NCI-H524 (cell line): ENCODE measurements at places on chromosomes 7 and 10.

DNA sequence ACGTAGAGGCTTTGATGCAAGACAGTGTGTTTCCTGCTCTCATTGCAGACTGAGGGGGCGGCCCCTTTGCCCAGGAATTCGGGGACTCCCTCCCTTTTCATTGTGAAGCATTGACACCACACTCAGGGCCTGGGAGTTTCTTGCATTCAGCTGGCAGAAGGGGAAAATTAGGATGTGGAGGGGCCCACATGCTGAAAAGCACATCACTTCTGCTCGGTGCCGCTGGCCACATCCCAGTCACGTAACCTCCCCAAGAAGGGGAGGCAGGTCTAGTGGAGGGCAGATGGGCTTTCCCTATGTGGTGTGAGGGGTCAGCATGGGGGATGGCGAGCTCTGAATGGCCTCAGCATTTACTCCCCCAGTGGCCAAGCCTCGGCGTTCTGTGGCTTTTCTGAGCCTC is 47.9 kb downstream of the ADCY1 start:
- DNase-seq = no peak

DNA sequence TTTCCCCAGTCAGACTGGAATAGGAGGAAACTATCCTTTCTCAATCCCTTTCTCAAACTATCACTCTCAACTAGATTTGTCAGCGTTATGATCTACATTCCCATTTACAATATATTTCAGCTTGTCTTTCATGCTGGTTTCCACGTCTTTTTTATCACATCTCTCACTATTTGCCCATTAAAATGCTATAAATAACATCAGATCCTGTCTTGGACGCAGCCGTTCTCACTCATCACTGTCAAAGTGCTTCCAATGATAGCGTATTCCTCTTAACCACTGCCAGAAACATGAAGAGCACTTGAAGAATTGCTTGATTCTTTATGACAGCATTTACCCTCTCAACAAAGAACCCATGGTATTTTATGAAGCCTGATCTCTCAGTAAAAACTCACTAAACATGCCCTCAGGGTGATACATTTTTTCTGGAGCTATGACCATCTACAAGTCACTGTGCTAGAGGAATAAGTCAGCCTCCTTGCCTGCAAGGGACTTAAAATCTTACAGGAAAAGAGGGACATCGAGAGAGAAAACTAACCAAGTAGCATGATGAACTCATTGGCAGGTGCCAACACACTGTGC is 205.6 kb upstream of the PFKP start:
- no peak for DNase-seq

GRCh38 chr10:10039595-10039994 is 978.1 kb upstream of the CELF2 start:
- DNase-seq = no peak

DNA sequence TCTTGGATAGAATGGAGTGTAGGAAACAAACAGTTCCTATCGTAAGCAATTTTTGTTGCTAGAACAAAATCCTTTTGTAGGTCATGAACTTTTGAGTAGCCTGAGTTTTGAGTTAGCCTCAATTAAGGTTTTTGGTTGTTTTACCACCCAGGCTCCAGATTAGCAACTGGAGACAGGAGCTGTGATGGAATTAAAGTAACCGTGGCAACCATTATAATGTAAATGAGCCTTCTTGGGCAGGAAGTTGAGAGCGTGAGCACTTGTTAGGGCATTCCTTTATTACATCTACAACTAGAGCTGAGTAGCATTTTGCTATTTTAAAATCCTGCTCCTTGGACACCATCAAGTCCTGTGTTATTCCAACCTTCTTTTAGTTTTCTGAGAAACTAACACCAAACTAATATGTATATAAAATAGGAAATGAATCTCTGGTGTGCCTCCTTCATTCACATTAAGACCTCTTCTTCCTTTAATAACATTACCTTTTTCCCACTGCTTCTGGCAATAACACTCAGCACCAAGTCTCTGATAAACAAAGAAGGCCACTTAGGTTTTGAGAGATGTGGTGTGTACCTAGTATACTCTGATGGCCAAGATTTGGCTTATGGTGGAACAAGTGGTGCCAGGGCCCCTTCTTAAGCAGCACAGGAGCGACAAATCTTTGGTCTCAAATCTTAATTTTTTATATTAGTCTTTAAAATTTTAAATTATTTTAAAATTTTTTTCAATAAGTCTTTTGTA is 34.0 kb downstream of the AHCYL2 start:
- DNase-seq = no peak

GRCh38 chr7:50723888-50724287 is 58.8 kb downstream of the GRB10 start:
- DNase-seq = no peak
